CD8-positive, alpha-beta memory T cell (primary cell): ENCODE measurements at places on chromosomes 7 and 10. TPM values are rescaled to one million over a fixed set of nuclear protein-coding genes. Genes with fewer than 3 reads are reported as not detected.

DNA sequence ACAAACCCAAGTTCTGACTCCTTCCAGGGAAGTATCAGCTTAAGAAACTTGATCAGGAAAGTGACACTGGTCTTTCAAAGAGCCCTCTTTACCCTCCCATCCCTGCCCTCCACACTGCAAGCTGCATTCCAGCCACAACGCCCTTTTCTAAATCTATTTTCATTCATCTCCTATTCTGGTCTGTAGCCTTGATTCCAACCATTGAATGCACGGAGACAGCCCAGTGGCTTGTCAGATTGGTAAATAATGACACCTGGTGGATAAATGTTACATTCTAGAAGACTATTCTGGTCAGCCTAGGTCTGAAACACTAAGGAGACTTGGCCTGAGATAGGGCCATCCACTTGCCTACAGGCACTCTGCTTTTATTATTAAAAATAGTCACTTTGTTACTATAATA, 20.9 kb downstream of the MORN4 start:
- no peak for DNase-seq

DNA sequence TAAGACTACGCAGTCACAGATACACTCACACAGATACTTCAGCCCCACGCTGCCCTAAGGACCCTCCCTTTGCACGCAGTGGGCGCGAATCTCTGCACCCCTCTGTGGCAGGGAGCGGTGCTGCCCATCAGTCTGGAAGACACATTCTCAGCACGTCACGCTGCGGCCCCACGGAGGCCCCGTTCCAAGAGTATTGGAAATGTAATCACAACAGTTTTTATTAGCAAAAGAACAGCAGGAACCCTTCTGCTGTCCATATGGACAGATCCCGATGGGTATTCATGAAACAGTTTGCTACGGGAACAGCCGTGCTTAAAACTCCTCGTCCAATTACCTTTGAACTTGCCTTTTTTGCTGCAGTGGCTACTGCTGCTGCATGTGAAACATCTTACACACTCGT, 131.0 kb downstream of the RPS24 start:
- no peak for DNase-seq

DNA sequence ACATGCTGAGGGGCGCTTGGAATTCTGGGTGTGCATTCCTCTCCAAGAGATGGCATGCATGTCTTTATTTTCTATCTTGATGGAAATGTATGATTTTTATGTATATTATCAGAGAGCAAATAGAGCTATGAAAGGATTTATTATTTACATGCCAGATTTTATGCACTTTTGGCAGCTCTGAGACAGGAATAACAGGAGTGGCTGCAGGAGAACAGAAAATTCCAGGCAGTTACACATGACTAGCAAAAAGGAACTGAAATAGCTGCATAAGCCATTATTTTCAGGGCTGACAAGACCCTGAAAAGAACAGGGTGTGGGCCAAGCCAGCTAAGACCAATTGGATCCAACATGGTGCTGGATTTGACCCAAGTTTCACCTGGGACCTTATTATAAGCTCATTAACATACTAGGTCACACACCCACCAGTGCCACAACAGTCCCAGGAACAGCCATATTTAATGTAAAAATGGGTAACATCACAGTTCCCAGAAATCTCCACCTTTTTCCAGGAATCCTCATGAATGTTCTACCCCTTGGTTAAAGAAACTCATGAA, 43.2 kb upstream of the ACSL5 start:
- no peak for DNase-seq

- DNase-seq = no peak
Observed at GRCh38 chr7:117230276-117231046, 92.4 kb downstream of the WNT2 start.

- DNase-seq = no peak
Observed at GRCh38 chr10:120392671-120393079, 64.4 kb upstream of the PLPP4 start.

- no peak for DNase-seq
Observed at GRCh38 chr10:7300384-7300971, 110.4 kb downstream of the SFMBT2 start.

DNA sequence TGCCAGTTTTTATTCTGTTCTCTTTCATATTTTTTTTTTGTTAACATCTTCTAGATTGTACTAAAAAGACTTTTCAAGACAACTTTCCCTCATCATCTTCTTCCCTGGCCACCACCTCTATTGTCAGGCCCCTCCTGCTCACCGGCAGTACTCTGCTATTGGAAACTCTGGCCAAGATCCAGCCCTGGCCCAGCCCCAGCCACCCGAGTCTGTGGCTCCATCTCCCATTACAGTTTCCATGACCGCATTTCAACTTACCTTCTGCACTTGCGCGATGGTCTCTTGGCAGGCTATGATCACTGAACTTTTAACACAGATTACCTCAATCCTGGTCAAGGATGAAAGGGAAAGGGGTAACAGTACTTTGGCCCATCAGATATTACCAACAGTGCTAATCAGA, 137.7 kb upstream of the POM121L12 start:
- DNase-seq = no peak

DNA sequence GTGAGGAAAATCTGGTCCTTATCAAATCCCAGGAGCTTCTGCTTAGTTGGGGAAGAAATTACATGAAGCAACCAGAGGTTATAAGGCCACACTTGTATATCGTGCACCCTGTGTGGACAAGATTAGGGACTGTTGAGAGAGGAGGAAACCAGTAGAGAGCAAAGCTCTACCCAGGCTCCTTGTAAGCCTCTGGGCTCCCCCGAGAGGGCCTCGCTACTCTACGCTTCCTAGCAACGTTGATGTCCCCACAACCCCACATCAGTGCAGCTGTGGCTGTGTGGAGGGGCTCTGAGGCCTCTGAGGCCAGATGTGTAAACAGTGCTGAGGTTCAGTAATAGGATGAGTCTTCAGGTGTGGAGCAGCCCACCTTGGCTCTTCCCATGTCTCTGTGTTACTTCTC, 16.0 kb downstream of the HIF1AN start:
- DNase-seq = no peak

- DNase-seq = no peak
Observed at GRCh38 chr7:91517201-91517785, 253.1 kb downstream of the FZD1 start.

The OIT3 gene
- polyA plus RNA-seq = not detected

GRCh38 chr7:17988141-17988540, 39.5 kb downstream of the PRPS1L1 start:
- no peak for DNase-seq

DNA sequence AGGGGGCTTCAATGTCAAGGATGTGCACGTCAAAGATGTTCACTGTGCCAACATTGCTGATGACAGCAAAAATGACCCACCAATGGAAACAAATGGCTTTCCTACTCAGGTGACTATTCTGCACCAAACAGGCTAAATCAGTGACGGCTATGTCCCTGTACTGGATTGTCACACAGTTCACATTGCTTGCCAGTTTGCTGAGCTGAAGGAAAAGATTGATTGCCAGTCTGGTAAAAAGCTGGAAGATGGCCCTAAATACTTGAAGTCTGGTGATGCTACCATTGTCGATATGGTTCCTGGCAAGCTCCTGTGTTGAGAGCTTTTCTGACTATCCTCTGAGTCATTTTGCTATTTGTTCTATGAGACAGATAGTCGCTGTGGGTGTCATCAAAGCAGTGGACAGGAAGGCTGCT, 202.2 kb upstream of the ETV1 start:
- no peak for DNase-seq

DNA sequence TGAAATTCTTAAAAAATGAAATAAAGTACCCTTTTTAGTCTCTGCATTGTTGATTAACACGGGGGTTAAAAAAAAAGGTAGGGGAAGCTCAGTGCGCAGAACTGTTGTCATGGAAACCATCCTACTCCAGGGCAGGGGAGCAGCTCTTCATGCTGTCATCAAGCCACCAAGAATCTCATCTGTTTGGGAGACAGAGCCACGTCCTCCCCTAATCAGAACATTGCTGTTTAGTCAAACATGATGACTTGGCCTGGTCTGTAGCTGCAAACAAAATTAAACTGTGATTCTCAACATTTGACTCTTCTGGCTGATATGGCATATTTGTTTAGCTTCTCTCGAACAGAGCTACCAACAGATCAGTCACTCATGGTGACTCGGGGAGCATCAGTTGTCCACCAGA, 254.4 kb upstream of the KLF14 start:
- peak; percentile 53 for DNase-seq

The ADGRA1 gene
- polyA plus RNA-seq = not detected

DNA sequence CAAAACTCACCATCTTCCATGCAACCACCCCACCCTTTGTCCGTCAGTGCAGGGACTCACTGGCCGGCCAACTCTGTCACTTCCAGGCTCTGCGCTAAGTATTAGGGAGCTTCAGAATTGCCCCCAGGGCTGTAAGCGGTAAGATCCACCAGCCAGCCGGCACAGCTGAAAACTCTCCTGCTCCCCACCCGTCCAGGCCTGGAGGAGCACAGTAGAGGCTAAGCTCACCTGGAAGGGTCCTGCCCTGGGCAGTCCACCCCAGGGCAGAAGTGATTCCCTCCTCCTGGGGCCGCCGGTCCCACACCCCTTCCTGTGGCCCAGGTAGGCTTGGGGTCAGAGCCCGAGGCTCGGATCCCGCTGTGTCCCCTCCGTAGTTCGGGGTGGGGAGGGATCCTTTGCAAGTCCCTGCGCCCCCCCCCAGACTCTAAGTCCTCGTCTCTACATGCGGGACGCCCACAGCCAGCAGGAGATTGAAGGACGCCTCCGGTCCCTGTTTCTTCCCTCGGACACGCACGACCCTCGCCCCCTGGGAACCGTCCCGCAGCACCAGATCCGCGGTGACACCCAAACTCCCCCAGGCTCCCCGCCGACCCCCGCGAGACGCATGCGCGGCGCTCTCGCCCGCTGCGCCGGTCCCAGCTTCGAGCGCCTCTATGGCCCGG, 138.9 kb downstream of the ARHGAP22 start:
- DNase-seq = no peak

The AMPH gene
- 0.18 TPM for polyA plus RNA-seq

- DNase-seq = no peak
Observed at GRCh38 chr10:24616536-24616935, 107.2 kb downstream of the ARHGAP21 start.

GRCh38 chr7:17545348-17545747, 246.9 kb downstream of the AHR start:
- no peak for DNase-seq

The ADRB1 gene
- not detected for polyA plus RNA-seq
